ENCODE measurements at places on chromosomes 7 and 10. TPM values are rescaled to one million over a fixed set of nuclear protein-coding genes. Genes with fewer than 3 reads are reported as not detected.

The LRIT1 gene
- total RNA-seq, result 0.34 TPM

The WNT2 gene
- total RNA-seq, result not detected

The ZNF488 gene
- 0.29 TPM for total RNA-seq

The SPDYE1 gene
- not detected for total RNA-seq

DNA sequence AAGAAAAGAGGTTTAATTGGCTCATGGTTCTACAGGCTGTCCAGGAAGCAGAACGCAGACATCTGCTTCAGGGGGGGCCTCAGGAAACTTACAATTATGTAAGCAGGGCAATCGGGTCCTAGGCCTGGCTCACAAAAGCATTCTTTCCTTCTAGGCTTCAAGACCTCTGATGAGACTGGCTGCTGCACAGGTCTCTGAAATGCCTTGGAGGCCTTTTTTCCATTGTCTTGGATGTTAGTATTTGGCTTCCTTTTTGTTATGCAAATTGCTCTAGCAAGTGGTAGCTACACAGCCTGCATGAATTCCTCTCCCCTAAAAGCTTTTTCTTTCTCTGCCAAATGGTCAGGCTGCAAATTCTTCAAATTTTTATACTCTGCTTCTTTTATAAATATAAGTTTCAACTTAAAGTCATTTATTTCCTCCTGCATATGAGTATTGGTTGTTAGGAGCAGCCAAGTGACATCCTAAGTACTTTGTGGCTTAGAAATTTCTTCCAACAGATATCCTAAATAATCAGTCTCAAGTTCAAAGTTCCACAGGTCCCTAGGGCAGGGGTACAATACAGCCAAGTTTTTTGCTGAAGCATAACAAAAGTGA lies 83.1 kb upstream of the SEMA3A start:
- DNase-seq, result no peak

The GOLGA7B gene
- 3.3 TPM for total RNA-seq

GRCh38 chr7:4707980-4708411 lies 25.9 kb downstream of the FOXK1 start:
- no peak for DNase-seq

- DNase-seq, result no peak
Measured at GRCh38 chr10:7572391-7572790, 94.4 kb downstream of the ITIH5 start.

The PDE6C gene
- not detected for total RNA-seq

DNA sequence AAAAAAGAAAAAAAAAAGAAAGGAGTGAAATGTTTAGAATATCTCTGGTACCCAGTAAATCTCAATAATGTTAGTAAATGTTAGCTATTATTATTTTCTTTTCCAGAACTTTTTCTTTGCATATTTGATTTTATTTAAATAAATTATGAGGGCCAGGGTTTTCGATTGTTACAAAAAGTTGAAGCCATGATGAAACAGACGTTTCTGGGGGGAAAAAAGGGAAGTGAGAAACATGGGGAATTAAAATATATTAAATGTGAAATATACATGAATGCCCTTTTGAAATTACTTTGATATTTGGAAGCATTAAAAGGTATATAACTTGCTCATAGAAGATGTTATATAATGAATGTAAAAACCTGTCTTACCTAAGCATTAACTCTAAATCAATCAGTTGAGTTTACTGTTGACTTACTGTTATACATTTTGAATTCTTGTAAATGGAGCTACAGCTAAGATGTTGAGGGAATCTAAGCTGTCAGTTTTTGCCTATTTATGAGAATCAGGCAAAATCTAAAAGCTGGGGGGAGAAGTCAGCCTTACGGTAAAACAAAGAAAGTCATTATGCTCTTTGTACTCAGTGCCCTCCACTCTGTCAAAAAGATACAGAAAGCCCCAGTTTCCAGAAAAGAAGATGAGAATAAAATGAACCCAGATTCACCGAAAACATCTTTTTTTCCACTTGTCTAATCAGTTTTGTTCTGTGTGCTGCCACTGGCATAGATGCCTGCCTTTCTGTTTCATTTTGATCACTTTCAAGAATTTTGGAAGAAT lies 30.0 kb upstream of the KDM7A start:
- no peak for DNase-seq

- no peak for DNase-seq
Measured at GRCh38 chr7:100825751-100826513, 1.4 kb downstream of the EPHB4 start.

DNA sequence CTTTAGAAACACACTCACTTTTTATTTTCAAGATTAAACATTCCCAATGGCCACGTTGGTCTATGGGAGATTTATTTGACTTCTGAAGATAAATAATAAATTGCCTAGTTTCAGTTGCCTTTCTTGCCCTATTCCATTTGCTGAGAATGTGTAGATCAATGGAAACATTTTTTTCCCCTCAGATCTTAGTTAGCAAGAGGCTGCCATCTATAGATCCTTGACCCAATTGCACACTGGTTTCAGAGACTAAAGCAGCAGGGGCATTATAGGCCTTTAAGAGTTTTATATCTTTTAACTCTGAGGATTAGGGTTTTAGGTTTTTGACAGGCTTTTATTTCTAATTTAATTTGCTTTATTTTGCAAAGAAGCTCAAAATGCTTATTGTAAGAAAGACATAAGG lies 163.2 kb upstream of the GPR26 start:
- no peak for DNase-seq

DNA sequence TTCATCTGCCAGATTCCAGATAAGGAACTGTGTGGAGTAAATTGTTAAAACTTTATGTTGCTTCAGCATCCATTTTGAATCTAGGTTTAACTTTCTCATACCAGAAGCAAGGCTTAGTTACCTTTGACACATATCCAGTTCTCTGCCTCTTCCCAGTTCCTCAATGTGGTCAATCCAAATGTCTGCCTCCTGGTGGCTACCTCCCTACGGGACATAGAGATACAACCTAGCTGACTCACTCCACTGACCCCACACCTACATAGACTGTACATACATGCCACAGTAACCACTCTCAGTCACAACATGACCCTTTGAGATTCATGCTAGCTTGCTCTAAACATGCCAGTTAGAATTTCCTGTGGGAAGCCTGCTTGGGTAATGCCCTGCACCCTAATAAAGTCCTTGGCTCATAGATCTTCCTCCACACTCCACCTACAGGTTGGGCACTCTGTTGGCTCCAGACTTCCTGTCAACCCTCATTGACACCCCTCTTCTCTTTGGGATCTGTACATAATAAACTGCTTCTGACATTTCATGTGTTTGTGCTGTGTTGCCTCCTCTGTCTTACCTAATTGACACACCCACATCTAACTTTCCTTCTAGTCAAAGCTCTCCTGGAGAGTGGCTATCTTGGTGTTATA lies 278.1 kb downstream of the HTR7 start:
- DNase-seq, result no peak

GRCh38 chr7:30214651-30215137 lies 69.7 kb upstream of the ZNRF2 start:
- no peak for DNase-seq

The MRLN gene
- not detected for total RNA-seq

GRCh38 chr10:101881036-101881774 lies 37.6 kb upstream of the KCNIP2 start:
- DNase-seq, result no peak

GRCh38 chr7:29341156-29341555 lies 146.6 kb downstream of the CHN2 start:
- DNase-seq, result no peak

- DNase-seq, result no peak
Measured at GRCh38 chr10:273088-273487, 137.8 kb downstream of the ZMYND11 start.

- no peak for DNase-seq
Measured at GRCh38 chr10:100812978-100813377, 67.6 kb downstream of the PAX2 start.

- no peak for DNase-seq
Measured at GRCh38 chr10:44385026-44385695, at the start of gene CXCL12. Gene CXCL12, minus strand, starts transcription at chr10:44385097. Its CDS starts 92 bp downstream, at chr10:44385005.

GRCh38 chr10:66246177-66246576 lies 679.7 kb upstream of the LRRTM3 start:
- no peak for DNase-seq

- DNase-seq, result no peak
Measured at GRCh38 chr7:17158261-17158660, 140.2 kb upstream of the AHR start.

All from esophagus squamous epithelium (tissue), 5 donors.